HepG2 (cell line): ENCODE measurements at places on chromosomes 4 and X.

- DNase-seq, result no peak
These were observed 8.7 kb downstream of the MSX1 start for GRCh38 chr4:4868040-4868757.

DNA sequence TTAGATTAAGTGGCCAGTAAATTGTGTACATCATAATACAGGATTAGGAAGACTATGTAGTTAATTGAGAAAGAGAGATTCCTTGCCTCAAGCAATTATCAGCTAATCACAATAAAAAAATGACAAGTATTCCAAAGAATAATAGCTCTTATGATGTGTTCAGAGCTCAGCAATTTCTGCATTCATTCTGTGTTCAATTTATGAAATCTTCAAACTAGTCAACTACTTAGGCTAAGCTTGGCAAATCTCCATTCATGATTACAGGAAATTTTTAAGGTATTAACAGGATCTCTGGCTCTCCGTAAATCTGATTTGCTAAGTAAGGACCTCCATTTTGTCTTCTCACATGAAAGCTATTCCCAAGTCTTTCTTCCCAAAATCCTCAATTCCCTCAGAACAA lies 256.9 kb upstream of the TEX13A start:
- no peak for DNase-seq

GRCh38 chrX:119389871-119390501 lies 9.2 kb upstream of the SLC25A43 start:
- DNase-seq, result peak; percentile 11

DNA sequence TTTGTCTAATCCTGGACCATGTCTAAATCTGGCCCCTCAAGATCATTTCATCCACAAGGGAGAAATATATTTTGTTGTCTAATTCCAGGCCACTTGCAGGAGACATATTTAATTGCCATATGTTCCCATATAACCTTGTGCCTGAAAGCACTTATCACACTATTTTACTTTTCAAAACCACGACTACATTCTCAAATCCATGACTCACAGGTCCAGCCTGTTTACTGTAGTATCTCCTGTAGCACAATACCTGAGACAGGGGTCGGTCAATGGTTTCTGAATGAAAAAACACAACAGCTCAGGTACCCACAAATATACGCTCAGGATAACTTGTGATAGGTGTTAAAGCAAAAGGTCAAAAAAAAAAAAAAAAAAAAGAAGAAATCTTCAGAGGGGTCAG lies 60.9 kb downstream of the SEC24D start:
- no peak for DNase-seq

- DNase-seq, result no peak
These were observed 56.1 kb downstream of the SLC10A7 start for GRCh38 chr4:146465628-146466027.

GRCh38 chr4:37762294-37762990 lies 64.0 kb upstream of the PGM2 start:
- DNase-seq, result peak; percentile 9

- DNase-seq, result peak; percentile 45
These were observed 901 bp downstream of the JADE1 start for GRCh38 chr4:128810331-128810870.

DNA sequence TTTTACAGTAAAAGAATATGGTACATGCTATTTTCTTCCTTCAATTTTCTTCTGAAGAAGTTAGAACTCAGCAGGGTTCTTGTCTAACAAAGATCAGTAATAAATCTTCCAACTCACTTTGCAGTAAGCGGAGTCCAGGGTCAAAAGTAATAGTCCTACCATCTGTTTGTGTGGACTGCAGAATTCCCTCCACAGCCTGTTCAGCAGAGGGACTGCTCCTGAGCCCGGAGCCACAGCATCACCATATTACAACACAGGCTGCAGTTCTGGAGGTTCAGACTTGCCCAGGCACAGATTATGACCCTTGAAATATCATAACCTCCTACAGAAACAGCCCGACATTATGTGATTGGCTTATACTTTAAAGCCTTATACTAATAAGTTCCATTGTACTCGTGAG lies 10.3 kb downstream of the FHDC1 start:
- DNase-seq, result no peak

DNA sequence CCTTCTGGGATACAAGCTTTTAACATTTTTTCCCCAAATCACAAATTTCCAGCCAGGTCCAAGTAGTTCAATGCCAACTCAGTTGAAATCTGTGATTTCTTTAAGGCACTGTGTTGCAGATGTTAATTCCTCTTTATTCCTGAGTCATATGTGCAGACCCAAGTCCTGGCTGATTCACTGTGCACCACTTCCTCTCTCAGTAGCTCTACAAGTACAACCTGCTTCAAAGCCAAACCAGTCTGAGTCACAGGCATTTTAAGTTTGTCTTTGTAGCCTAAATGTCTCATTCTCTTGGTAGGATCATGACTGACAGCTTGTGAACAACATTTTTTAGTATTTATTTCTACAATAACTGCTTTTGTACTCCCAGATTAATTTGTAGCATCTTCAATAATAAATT lies 165.6 kb upstream of the S100G start:
- no peak for DNase-seq

DNA sequence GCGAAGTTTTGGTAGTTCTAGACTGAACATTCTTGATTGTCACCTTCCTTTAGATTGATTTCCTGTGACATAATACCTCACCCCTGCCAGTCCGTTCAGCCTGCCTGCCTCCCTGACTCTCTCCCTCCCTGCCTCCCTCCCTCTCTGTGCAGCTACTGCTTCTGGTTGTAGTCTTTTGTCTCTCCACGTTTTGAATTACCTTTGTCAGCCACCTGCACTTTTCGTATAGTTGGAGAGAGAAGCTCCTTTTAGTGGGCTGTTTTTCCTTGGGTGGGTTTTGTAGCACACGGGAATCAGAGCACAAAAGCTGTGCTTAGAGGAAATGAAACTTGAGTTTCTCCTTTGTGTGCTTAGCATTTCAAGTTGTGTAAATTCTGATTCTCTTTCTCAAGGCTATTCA lies 32.6 kb upstream of the MSMO1 start:
- DNase-seq, result no peak

DNA sequence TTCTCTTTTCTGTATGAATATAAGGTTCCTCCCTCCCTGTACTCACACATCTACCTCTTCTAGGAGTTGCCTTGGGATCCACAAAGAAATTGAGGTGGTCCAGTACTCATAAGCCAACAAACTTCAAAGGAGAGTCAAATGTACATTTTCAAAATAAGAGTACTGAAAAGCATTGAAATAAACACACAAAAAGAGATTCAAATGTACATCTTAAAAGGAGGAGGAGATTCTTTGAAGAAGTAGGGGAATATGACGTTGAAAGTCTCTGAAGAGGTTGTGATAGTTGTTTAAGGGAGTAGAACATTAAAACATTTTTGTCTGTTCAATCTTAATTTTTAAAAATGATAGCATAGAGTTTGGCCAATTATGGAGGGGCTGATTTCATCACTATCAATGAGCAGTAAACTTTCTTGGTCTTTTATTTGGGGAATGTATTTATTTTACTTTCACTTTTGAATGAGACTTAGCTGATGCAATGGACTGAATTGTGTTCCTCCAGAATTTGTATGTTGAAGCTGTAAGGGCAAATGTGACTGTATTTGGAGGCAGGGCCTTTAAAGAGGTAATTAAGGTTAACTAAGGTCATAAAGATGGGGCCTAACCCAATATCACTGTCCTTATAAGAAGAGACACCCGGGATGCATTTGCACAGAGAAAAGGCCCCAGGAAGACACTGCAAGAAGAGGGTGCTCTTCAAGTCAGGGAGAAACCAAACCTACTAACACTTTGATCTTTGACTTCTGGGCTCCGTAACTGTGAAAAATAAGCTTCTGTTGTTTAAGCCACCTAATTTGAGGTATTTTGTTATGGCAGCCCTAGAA lies 226.3 kb upstream of the PGRMC2 start:
- DNase-seq, result no peak
